Mesothelial cell of epicardium (in vitro differentiated cells): ENCODE measurements at places on chromosomes 2 and 18. TPM values are rescaled to one million over a fixed set of nuclear protein-coding genes. Genes with fewer than 3 reads are reported as not detected.

- no peak for DNase-seq
- H3K4me1 ChIP-seq: peaks cover 30% of the 10 kb centered on the region
- no peaks in the 10 kb centered on the region for H3K36me3 ChIP-seq
Measured at GRCh38 chr2:224260372-224261020, 141.4 kb downstream of the FAM124B start.

GRCh38 chr2:137115081-137115794 is 349.9 kb downstream of the THSD7B start:
- H3K27me3 ChIP-seq: no peaks in the 10 kb centered on the region
- no peak overlapping the region for H3K4me3 ChIP-seq
- DNase-seq: no peak
- H3K36me3 ChIP-seq: no peaks in the 10 kb centered on the region
- peaks cover 31% of the 10 kb centered on the region for H3K4me1 ChIP-seq
- peak overlapping the region; percentile 95 for H3K27ac ChIP-seq

DNA sequence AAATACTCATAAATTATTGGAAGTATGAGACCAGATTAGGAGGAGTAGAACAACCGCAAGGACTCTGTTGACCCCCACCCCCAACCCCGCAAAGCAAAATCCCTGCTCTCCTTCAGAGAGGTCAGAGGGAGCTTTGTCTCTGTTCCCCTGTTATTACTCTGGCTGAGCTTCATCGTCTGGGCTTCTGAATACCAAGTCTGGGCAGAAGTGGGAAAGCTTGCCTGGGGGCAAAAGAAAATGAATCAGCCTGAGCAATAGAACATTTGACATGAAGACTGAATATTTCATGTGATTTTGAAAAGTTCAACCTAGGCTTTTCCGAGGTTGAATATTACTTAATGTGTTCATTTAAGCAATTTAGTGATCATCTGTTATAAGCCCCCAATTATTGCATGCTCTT is 114.6 kb upstream of the ARHGAP28 start:
- DNase-seq: no peak
- no peaks in the 10 kb centered on the region for H3K27me3 ChIP-seq
- peaks cover 19% of the 10 kb centered on the region for H3K4me1 ChIP-seq
- no peak overlapping the region for H3K27ac ChIP-seq
- H3K4me3 ChIP-seq: no peak overlapping the region

GRCh38 chr2:121803503-121803902 is 48.1 kb downstream of the TSN start:
- H3K4me1 ChIP-seq: peaks cover 11% of the 10 kb centered on the region
- H3K36me3 ChIP-seq: no peaks in the 10 kb centered on the region
- no peak for DNase-seq
- H3K27me3 ChIP-seq: peaks cover 37% of the 10 kb centered on the region

DNA sequence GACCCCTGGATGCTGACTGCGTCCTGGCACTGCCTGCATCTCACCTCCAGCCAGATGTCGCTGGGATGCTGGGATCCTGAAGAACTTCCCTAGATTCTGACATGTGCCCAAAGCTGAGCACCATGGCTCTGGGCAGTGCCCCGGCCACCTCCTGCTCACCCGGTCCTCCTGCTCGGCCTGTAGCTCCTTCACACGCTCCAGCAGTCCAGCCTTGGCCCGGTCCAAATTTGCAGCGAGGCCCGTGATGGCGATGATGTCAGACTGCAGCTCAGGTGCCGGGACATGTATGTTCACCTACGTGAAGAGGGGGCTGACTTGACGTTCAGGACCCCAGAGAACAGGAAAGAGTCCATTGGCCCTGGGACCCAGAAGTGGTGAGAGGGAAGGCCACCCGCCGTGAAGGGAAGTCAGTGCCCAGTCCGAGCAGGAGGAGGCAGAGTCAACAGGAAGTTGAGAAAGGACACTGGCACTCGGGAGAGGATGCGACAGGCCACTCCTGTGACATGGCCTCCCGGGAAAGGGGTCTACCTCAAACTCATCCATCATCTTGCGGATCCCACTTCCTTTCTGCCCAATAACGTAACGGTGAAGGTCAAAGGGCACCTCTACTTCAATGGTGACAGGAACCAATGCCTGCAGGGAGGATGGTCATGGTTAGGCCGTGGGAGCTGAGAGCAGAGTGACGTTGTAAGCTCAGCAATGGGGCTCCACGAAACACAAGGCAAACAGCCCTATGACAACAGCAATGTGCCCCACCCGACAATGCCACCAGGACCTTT is 46.7 kb downstream of the ANO7 start:
- H3K27ac ChIP-seq: no peak overlapping the region
- no peak overlapping the region for H3K4me3 ChIP-seq
- H3K4me1 ChIP-seq: no peaks in the 10 kb centered on the region
- no peaks in the 10 kb centered on the region for H3K27me3 ChIP-seq
- DNase-seq: no peak

DNA sequence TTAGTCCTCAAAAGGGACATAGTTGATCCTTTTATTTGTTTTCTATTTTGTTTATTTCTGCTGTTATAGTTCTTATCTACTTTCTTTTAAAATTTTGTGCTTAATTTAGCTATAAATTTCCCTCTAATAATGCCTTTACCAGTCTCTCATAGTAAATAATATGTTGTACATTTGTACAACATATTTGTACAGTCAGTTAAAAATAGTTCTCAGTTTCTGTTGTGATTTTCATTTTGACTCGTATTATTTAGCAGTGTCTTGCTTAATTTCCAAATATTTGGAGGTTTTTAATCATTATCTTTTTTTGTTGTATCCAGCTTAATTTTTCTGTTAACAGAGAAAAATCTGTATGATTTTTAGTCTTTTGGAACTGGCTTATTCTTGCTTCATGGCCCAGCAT is 443.6 kb upstream of the TRIB2 start:
- H3K36me3 ChIP-seq: no peaks in the 10 kb centered on the region
- no peak for DNase-seq
- no peak overlapping the region for H3K4me3 ChIP-seq
- no peak overlapping the region for H3K27ac ChIP-seq
- peaks cover 7% of the 10 kb centered on the region for H3K4me1 ChIP-seq
- peaks cover 4% of the 10 kb centered on the region for H3K27me3 ChIP-seq

CYP1B1 gene
- 50.4 to 55.6 TPM (median 54.5 TPM) in 3 replicates for total RNA-seq

- H3K36me3 ChIP-seq: no peaks in the 10 kb centered on the region
- H3K4me1 ChIP-seq: no peaks in the 10 kb centered on the region
- H3K27me3 ChIP-seq: no peaks in the 10 kb centered on the region
- no peak overlapping the region for H3K4me3 ChIP-seq
- no peak overlapping the region for H3K27ac ChIP-seq
Measured at GRCh38 chr2:26470601-26471260, 7.2 kb downstream of the OTOF start.

DNA sequence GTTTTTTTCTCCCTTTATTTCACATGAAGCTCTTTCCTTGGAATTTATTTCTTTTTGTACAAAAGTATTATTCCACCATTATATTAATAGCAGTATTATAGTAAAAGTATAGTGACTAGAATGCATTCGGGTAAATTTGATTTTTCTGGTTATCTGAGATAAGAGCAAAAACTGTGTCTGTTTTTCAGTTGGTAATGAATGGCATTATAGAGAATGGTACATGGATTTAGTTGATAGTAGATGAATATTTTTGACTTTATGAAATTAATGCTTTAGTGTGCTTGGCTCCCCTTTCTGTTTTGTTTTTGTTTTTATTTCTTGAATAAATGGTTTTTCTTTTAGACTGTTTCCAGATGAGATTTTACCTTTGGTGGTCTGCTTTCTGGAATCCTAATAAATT is 71.8 kb downstream of the MTA3 start:
- H3K4me3 ChIP-seq: no peak overlapping the region
- peaks cover 22% of the 10 kb centered on the region for H3K36me3 ChIP-seq
- H3K27me3 ChIP-seq: no peaks in the 10 kb centered on the region

DNA sequence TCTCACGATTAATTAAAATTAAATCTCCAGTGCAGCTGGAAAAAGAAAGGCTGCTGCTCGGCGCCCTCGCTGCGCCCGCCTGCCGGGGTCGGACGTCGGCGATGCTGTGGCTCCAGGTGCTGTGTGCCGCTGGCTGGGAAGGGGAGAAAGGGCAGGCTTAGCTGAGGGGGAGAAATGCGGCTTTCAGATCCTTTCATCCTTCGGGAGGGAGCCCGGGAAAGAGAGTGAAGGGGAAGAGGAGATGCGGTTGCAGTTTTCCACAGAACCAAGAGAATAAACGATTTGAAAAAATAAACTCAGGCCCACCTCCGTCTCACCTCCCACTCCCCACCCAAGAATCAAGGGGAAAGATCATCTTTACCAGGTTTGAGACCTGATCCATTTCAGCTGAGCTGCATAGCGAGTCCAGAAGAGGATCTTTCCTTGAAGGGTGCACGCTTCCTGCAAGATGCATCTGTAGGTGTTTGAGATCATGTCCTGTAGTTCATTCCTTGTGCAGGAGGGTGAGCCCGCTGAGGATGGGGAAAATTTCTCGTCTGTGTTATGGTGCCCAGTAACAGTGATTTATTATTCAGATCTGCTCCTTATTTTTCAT is 495 bp downstream of the TMEM169 start:
- peak overlapping the region; percentile 73 for H3K4me3 ChIP-seq
- H3K27me3 ChIP-seq: peaks cover 6% of the 10 kb centered on the region
- H3K27ac ChIP-seq: peak overlapping the region; percentile 67

- no peak overlapping the region for H3K4me3 ChIP-seq
- peaks cover 19% of the 10 kb centered on the region for H3K27me3 ChIP-seq
- H3K4me1 ChIP-seq: peaks cover 51% of the 10 kb centered on the region
- peaks cover 10% of the 10 kb centered on the region for H3K36me3 ChIP-seq
- no peak for DNase-seq
- peak overlapping the region; percentile 84 for H3K27ac ChIP-seq
Measured at GRCh38 chr2:110105608-110106467, 9.8 kb downstream of the MALL start.

GRCh38 chr2:85604568-85605339 is 2.3 kb upstream of the TMEM150A start:
- peak overlapping the region; percentile 20 for H3K4me3 ChIP-seq
- peaks cover 44% of the 10 kb centered on the region for H3K4me1 ChIP-seq
- H3K27ac ChIP-seq: peak overlapping the region; percentile 93
- H3K36me3 ChIP-seq: peaks cover 9% of the 10 kb centered on the region
- H3K27me3 ChIP-seq: no peaks in the 10 kb centered on the region
- no peak for DNase-seq
